CD4-positive, alpha-beta T cell treated with Interleukin-4 for 4 hours (primary cell): ENCODE measurements at places on chromosomes 12 and 14.

DNA sequence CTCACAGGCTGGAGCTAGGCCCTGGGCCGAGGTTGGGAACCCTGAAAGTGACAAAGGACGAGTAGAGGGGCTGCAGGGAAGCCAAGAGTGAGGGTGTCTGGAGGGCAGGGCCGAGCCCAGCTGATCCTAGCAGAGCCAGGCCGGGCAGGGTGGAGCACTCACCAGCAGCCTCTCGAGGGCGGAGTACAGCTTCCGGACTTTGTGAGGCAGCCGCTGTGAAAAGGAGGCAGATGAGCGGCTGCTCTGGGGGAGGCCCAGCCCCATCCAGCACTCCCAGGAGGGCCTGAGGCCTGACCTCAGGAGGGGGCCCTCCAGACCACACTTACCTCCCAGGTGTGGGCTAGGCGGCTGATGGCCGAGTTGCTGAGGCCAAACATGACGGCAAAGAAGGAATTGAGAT is 14.7 kb upstream of the ENDOU start:
- no peak for DNase-seq

DNA sequence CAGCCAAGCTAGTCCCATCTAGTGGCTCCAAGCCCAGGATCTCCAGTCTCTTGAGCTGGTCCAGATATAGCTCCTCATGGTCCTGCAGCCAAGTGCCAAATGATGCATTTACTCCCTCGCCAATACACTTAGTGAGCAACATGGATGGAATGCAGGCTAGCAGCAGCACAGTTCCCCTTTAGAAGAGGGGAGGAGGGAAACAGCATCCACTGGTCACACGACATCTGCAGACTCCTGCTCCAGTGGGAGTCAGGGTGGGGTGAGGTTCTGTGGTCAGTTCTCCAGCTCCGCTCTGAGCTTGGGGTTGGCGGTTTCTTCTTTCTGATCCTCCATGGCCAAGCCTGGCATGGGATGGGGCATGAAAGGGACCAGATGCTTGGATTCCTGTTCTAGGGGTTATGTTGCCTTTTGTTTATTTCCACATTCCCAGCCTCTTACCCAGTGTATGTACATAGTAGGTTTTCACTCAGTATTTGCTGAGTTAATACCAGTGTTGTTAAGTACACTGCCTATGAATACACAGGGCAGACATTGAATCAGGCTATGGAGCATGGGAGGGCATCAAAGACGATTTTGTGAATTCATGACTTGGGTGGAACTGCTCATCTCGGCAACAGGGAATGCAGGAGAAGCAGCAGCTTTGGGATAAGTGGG is 57.3 kb downstream of the GALNT16 start:
- DNase-seq, result no peak

GRCh38 chr12:6080149-6081045 is 44.1 kb downstream of the VWF start:
- DNase-seq, result no peak

DNA sequence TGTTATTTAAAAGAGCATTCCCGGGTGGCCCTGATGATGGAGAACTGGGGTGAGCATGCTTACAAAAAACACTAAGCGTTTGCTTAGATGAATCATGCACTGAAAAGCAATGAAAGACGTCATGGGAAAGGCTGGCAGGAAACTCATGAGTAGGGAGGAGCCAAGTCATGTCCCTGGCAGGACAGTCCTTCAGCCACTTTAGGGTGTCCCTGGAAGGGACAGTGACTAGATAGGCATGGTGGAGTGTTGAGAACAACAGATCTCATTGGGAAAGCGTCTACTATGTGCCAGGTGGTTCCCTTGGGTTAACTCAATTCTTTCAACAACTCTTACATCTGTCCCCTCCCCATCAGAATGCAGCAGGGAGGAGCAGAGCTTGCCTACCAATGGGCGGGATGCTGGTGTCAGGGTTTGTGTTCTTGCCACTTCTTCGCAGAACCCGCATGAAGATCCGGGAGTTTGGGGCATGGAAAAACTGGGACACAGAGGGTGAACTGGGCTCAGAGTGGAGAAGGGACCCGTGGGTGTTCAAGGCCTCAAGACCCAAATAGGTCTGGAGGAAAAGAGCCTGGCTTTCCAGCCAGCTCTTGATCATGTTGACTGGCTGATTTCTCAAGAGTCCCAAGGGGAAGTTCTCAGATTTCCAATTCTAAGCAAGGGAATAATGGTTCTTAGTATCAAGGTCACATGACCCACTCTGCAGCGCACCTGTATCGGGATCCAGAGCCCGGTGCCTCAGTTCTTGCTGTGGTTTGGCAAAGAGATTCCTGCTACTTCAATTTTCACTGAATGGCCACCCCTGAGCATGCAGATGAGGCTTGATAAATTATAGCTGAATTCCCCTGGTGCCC is 653.9 kb upstream of the TBX3 start:
- DNase-seq, result no peak

GRCh38 chr14:95320078-95320895 is 579 bp upstream of the CLMN start:
- no peak for DNase-seq

GRCh38 chr14:101628471-101628966 is 67.2 kb downstream of the DIO3 start:
- DNase-seq, result peak; percentile 65
